NCI-H1436 treated with DMSO at 0.1 percent for 48 hours (cell line): ENCODE measurements at places on chromosomes 1 and 21.

DNA sequence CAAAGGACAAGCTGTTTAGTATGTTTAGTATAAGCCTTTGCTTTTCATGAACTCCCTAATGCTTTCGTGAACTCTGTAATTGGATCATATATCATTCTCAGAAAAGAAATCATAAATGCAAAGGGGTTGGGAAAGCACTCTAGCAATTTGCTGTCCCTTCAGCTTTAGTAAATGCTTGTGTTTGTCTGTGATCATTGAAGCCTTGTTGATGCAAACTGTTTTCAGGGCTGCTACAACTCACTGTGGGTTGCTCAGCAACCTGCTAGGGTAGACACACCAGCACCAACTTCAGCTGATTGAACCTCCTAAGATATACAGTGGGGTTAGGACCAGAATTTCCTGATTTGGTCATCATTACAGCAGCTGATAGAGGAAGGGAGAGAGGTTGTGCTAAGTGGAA lies 95.0 kb downstream of the SGIP1 start:
- no peak for DNase-seq

DNA sequence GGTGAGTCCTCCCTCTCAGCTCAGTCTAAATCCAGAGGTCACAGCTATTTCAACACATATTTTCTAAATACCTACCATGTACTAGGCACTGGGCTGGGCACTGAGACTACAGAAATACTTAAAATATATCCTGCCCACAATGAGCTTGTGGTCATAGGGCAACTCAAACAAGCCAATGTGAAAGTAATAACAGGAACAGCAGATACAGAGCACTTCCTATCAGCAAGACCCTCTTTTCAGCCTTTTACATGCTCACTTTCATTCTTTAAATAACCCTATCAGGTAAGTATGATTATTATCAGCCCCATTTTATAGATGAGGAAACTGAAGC lies 71.9 kb downstream of the CD34 start:
- DNase-seq, result no peak

GRCh38 chr1:217478450-217478849 lies 152.4 kb downstream of the GPATCH2 start:
- DNase-seq, result no peak

DNA sequence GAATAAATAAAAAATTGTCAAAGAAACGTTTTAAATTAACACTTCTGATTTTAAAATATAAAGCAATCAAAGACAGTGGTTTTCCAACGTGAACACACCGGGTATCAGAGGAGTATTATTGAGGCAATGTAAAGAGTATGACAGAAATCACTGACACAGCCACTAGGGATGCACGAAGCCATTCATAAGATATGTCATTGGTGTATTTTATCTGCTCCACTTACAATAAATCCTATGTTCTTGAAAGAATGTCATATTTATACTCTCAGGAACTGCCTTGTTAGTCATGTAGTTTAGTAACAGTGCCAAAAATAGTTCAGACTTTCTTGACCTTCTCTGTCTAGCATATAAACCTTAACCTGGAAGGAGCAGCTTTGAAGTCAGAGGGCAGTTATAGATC lies 835.0 kb upstream of the NCAM2 start:
- DNase-seq, result no peak

DNA sequence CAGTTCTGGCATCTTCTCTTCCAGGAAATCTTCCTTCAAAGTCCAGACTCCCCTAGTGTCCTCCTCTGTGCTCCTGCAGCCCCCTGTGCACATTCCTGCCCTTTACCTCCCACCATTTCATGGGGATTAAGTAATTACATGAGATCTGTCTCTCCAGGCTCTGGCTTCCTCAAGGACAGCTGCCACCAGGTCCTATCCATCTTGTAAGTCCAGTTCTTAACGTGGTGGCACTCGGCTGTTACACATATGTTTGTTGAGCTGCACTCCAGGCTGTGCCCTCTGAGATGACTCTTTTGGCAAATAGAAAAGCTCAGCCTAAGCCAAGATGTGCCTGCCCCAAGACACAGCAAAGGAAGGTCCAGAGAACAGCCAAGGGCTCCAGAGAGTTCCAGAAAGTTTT lies 57.4 kb upstream of the CAMK1G start:
- no peak for DNase-seq

DNA sequence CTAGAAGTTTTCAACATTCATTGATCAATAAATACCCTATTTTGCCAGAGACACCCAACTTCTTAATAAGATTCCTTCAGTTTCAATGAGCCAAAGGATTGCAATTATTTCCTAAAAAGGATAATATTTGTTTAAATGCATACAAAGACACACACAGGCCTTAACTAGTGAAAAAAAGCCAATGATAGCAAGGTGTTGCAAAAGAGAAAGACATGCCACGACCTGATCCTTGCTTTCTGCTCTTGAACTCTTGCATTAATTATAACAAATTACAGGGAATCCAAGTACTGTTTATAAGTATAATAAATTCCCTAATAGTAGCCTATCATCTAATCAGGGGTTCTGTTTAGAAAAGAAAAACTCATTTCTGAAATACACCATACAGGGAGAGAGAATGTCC lies 131.1 kb downstream of the PTPN14 start:
- DNase-seq, result no peak
